CD4-positive, alpha-beta T cell treated with Interleukin-21 for 1 hour (primary cell): ENCODE measurements at places on chromosomes 12 and 14.

DNA sequence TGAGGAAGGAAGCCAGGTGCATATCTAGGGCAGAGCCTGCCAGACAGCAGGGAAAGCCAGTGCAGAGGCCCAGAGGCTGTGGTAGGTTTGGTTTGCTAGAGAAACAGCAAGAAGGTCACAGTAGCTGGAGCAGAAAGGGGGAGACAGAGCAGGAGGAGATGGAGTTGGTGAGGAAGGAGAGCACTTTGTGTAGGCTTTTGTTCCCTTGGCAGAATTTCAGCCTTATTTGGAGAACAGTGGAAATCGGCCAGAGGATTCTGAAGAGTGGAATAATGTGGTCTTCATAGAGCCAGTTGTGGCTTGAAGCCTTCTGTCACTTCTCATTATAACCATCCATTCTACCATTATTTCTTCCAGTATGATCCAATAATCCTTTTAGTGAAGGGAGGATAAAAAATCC, 212.9 kb upstream of the FAR2 start:
- DNase-seq: no peak

GRCh38 chr14:102692334-102692733, 84.9 kb upstream of the TRAF3 start:
- DNase-seq: no peak

GRCh38 chr12:9064815-9065606, 50.7 kb downstream of the A2M start:
- no peak for DNase-seq

- DNase-seq: no peak
These were observed 553 bp downstream of the CLEC14A start for GRCh38 chr14:38255408-38255672.

GRCh38 chr12:86711731-86712130, 455.5 kb upstream of the MGAT4C start:
- no peak for DNase-seq

- peak; percentile 67 for DNase-seq
These were observed 61.7 kb upstream of the BCL2L14 start for GRCh38 chr12:12008931-12009611.

DNA sequence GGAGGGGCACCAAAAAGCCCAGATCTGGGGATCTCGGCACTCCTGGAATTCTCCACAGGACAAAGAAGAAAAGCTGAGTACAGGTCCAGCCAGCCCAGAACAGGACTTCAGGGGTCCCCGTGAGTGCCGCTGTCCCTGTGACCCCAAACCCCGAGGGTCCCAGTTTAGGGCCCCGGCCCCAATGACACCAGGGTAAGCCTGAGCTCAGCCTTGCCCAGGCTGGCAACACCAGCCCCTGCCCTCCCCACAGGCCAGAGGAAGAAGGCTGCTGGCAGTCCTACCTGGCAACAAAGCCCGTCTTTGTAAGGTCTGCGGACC, 1.8 kb downstream of the CDK2AP1 start:
- DNase-seq: no peak

DNA sequence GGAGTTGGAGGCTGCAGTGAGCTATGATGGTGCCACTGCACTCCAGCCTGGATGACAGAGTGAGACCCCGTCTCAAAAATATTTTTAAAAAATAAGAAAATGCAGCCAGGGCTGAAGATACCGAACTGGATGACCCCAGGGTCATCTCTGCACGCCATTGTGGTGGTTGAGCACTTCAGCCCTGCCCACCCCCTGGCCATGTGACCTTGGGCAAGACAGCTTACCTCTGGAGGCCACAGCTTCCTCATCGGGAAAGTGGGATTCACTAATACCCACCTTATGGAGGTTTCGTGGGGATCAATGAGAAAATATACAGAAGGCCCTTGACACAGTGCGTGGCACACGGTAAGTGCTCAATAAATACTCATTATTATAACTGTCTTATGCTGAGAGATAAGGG, 25.5 kb downstream of the MVK start:
- DNase-seq: no peak

- DNase-seq: no peak
These were observed 151.1 kb upstream of the AEBP2 start for GRCh38 chr12:19288161-19288560.

- DNase-seq: no peak
These were observed 64.8 kb upstream of the BEGAIN start for GRCh38 chr14:100651999-100652508.

- no peak for DNase-seq
These were observed 434.1 kb upstream of the OR4E1 start for GRCh38 chr14:22107753-22108152.

DNA sequence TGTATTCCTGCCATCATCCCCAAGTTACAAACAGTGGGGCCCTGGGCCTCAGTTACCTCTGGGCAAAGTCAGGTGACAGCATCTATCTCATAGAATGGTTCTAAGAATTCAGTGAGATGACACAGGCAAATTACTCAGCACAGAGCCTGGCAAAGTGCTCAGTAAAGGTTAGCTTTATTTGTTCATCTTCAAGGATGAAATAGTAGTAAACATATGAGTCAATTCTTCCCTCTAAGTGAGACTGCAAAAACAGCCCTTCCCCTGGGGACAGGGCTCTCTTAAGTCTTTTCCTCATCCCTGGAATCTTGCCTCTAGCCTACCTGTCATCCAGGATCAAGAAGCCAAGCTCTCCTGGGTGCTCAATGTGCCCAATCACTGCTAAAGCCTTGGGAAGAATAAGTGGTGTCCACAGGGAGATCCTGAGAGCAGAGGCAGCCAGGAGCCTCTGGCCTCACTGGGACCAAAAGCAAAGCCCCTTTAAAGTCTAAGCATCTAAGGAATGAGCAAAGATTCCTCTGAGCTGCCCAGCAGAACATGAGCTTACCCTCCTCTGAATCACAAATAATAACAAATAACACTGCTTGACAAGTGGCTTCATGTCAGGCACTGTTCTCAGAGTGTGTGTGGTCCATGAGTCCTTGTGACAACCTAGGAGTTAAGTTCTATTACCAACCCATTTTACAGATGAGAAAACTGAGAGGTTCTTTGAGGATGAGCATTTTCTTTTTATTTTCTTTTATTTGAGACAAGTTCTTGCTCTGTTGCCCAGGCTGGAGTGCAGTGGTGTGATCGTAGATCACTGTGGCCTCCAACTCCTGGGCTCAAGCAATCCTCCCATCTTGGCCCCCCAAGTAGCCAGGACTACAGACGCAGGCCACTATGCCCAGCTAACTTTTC, 12.1 kb downstream of the NUAK1 start:
- no peak for DNase-seq

- peak; percentile 17 for DNase-seq
These were observed 8.1 kb upstream of the LHX5 start for GRCh38 chr12:113479590-113480335.

GRCh38 chr12:59803735-59804134, 207.9 kb downstream of the SLC16A7 start:
- no peak for DNase-seq

DNA sequence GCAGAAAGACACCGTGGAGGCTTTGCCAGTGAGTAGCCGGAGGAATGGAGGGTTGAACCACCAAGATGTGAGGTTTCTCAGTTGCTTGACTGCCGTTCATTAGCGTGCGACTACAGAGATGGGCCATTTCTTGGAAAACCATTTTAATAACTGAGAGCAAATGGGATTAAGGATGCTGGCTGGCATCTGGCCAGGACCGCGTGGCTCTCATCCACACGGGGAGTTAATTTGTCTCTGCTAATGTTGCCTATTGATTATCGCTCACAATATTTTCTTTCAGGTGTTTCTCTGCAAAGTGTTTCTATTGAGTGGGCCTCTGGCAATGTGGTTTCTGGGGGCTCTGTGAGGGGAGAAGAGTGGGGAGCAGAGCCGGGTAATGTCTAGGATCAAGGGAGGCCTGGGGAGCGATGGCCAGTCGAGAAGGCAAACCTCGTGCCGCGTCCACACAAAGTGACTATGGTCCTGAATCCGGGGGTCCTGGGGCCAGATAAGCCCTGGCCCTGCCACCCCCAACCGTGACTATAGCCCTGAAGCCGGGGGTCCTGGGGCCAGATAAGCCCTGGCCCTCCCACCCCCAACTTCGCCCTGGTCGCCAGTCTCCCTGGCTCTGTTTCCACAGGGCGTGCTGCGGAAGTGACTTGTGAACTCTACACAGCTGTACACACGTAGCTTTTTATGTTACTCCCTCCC, 110.6 kb downstream of the PRMT8 start:
- DNase-seq: no peak

DNA sequence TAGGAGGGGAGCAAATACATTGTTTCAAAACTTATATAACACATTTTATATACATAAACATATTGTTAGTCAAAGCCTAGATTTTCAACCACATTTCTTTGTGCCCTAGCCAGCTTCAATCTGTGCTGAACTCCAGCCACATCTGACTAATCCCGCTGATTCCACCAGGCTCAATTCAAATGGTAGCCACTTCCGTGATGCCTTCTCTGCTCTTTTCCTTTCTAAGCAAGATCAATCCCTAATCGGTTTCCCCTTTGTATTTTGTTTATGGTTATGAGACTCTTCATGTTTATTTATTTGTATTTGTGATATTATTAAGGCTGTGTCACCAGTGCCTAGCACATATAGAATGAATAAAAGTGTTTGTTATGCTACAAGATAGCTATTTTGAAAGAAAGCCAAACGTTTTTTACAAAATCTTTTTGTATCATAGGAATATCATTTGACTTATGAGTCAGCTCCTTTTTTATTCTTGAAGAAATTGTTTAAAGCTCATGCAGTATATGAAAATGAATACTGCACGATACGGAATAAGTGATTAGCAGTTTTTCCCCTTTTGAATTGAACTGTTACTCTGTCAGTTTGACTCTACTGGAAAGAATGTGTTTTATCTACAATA, 110.2 kb downstream of the PLEKHA5 start:
- no peak for DNase-seq

- no peak for DNase-seq
These were observed 35.8 kb downstream of the BHLHE41 start for GRCh38 chr12:26088998-26089397.

- DNase-seq: no peak
These were observed 57.1 kb downstream of the PLBD1 start for GRCh38 chr12:14510574-14510973.

DNA sequence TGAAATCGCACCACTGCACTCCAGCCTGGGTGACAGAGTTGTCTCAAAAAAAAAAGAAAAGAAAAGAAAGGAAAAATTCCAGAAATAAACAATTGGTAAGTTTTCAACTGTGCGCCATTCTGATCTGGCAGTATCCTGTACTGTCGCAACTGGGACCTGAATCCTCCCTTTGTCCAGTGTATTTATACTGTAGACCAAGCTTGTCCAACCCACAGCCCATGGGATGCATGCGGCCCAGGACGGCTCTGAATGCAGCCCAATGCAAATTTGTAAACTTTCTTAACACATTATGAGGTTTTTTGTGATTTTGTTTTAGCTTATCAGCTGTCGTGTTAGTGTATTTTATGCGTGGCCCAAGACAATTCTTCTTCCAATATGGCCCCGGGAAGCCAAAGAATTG, 84.7 kb downstream of the TMCC3 start:
- no peak for DNase-seq

- DNase-seq: no peak
These were observed 28.0 kb upstream of the LRTM2 start for GRCh38 chr12:1792406-1792805.

DNA sequence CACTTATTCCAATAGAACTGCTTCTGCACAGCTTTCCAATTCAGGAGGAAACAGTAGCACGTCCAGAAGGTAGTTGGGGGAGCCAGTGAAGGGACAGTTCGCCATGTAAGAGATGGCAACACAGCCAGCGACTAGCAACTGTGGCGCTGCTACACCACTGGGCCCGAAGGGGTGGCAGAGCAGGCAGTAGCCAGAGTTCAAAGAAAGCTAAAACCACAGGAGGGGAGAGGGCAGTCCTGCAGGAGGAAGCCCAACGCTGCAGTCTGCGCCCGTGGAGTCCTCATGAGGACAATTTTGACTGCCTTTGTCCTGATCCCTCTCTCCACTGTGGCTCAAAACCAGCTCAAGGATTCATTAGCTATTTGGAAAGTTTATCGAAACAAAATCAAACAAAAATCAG, 591.2 kb downstream of the VRK1 start:
- no peak for DNase-seq

DNA sequence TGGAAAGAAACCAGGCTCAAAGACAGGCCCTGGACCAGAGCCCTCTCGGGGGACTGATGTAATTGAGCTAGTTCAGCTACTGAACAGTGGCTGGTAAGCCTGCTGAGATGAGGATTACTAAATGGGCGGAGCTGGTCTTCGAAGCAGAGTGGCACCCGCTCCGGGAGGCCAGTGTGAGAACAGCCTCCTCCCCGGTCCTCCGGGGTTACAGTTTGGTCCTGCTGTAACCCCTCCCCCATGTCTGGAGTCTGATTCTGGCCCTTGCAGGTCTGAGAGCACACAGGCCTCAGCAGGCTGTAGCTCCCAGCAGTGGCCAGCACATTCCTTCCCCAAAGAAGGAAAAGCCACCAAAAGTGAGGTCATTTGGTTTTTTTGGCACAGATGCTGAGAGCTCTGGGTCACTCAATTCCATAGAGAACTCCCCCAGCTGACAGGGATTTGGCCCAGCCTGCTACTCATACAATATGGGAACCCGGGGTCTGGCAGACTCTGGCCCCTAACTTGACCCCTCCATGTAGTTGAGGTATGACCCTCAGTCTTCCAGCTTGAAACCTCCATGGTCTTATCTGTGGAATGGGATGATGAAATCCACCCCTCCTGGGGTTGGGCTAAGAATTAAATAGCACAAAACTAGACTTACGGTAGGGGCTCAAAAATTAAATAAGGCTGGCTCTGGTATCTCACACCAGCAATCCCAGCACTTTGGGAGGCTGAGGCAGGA, 39.0 kb downstream of the ACTN1 start:
- no peak for DNase-seq

DNA sequence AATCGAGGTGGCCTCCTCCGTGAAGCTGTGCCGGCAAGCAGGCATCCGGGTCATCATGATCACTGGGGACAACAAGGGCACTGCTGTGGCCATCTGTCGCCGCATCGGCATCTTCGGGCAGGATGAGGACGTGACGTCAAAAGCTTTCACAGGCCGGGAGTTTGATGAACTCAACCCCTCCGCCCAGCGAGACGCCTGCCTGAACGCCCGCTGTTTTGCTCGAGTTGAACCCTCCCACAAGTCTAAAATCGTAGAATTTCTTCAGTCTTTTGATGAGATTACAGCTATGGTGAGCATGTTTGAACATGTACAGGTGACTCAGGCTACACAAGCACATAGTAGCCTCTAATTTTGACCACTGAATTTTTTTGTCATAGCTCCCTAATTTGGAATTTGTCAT, 59.7 kb downstream of the ATP2A2 start:
- no peak for DNase-seq
